ENCODE measurements at places on chromosomes 3 and 15.

DNA sequence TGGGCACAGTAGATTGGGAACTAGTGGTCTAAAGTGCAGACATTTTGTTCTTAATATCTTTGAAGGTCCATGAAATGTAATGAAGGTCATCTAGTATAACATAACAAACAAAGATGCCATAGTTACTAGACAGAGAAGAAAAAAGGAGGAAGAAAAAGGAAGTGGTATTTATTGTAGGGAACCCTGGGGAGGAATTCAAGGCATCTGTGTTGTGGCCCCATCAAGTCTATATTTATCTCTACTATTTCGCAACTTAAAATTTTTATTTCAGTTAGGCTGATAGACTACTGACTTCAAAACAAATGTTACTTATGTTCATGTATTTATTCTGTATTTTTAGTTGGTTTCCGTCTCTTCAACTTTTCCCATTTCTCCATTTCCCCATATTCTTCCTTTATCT lies 48.9 kb upstream of the ZDHHC23 start:
- DNase-seq: no peak

GRCh38 chr3:111548756-111549155 lies 6.8 kb downstream of the CD96 start:
- DNase-seq: no peak

- DNase-seq: peak; percentile 79
Measured at GRCh38 chr3:150975992-150976368, 3.5 kb upstream of the CLRN1 start.

GRCh38 chr3:122875547-122876127 lies 80.8 kb downstream of the SLC49A4 start:
- no peak for DNase-seq

- no peak for DNase-seq
Measured at GRCh38 chr3:17738219-17738618, 4.2 kb downstream of the TBC1D5 start.

DNA sequence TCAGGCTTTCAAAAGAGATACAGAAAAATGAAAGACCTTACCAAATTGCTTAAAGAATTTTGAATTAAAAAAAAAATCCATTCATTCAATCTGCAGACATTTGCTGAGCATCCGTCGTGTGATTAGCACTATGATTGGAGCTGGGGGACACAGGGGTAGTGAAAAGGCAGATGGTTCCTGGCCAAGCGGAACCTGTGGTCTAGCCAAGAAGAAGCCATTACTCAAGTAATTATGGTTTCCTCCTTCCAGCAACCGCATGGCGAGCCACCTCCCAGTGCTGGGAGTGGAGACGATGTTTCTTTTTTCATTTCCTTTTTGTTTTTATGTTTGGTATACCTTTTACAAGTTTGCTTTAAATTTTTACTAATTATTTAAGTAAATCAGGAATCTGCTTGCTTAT lies 140.2 kb downstream of the CACNA2D3 start:
- no peak for DNase-seq

DNA sequence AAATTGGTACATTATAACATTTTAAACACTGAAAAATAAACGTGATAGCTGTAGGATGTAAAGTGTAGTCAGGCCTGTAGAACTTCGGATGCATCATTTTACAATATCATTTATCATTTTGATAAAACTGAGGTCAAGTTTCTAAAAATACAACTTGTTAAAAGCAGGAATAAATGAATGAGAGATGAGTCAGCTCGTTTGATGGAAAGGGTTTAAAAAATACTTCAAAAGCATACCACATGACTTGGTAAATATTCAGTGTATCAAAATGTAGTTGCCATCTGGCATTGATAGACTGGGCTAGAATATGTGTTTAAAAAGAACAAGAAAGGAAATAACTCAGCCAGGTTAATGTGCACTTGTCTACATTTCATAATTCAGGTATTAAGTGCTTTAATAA lies 357.0 kb downstream of the TIGIT start:
- DNase-seq: no peak

DNA sequence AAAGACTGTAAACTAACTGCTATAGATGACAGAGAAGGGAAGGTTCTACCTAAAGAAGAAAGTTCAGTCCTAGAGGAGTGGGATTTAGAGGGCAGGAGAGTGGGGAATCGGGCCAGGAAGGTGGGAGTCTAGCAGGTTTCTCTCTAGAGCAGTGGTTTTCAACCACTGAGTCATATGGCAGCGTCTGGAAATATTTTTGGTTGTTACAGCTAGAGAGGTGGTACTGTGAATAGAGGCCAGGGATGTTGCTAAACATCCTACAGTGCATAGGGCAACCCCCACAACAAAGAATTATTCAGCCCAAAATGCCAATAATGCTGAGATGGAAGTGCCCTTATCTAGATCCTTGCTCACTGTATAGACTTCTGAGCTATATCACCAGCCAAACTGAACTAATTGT lies 28.7 kb downstream of the ATP1B3 start:
- DNase-seq: no peak

- DNase-seq: peak; percentile 66
Measured at GRCh38 chr15:64180235-64180824, 17.5 kb upstream of the PPIB start.

GRCh38 chr3:43709022-43709421 lies 18.3 kb downstream of the ABHD5 start:
- DNase-seq: no peak

DNA sequence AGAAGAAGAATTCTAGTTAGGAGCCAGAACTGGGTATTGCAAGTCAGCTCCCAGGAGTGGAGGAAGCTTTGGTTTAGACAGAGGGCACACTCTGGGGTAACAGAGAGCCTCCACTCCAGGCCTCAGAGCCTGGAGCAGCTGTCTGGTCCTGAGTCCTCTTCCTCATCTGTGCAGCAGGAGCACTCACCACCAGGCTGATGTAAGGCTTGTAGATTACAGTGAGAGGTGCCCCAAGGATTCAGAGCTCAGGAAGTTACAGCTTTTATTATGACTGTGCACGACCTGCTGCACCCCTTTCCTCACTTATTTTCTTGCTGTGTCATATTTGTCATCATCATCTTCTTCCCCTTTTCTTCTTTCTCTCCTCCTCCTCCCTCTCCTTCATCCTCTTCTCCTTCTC lies 210.4 kb downstream of the ATP10A start:
- no peak for DNase-seq

DNA sequence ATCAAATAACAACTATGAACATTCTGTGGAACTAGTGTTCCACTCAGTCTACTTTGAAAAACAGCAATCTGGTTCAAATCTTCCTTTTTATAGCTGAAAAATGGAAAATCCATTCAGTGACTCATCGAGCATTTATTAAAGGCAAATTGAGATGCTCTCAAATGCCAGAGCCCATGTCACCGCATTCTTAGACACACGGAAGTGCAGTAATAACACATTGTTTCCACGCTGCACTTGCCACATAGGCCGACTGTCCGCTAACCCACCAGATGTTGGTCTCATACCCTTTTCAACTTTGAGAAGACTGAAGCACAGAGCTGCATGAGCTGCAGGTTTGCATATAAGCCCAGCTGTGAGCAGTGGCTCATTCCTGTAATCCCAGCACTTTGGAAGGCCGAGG lies 95.9 kb downstream of the TMEM266 start:
- no peak for DNase-seq

All from putamen (tissue), 1 donor.